ENCODE measurements at places on chromosomes 1 and 21.

DNA sequence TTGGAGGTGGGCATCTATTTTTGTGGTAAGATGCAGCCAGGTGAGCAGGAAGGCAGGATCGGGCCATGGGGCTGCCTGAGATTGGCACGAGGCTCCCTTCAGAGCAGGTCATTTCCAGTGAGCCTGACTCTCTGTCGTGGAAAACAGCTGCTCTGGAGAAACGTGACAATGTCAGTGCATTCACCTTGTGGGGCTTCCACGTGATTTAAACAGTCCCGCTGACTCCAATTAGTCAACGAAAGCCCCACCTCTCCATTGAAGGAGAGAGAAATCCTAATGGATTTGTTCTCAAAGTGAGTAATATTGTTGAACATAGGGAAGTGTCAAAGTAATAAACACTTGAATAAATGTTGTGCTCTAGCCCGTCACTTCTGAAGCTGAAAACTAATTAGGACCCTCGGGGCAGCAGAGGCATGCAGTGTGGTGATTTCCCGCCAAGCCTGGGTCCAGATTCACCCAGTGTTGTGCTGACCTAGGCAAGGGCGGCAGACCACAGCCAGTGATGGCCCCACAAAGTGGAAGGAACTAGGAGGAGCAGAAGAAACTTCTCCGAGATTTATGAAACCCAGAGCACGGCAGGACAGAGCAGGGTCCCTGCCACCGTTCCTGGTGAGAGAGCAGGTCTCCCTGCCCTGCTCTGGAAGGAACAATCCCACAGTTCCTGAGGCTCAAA, 172.5 kb upstream of the C1orf174 start:
- DNase-seq: no peak

GRCh38 chr1:195754874-195755273, 853.4 kb downstream of the KCNT2 start:
- DNase-seq: no peak

GRCh38 chr1:205775015-205775716, at the start of gene RAB29:
Gene RAB29, minus strand, starts transcription at chr1:205775482. Its CDS starts 526 bp downstream, at chr1:205774956.
- peak; percentile 91 for DNase-seq

DNA sequence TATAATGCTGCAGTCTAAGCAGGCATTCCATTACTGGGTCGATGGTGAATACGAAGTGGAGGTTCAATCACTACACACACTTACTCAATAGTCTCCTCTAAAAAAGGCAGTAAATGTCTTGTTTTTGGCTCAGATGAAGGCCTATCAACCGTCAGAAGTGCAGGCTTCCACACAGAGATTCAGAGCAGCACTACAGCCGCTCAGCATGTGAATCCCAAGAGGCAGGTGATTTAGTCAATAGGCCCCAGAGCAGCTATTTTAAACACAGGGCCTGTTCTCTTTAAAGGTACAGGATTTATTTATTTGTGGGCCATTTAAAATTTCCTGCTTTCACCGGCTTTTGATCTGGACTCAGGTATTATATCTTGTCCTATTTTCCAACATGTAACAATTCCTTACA, 293.7 kb downstream of the RGS7 start:
- DNase-seq: no peak

GRCh38 chr1:65431111-65431705, 10.7 kb downstream of the LEPR start:
- DNase-seq: peak; percentile 45

- no peak for DNase-seq
These were observed 262.5 kb downstream of the HLX start for GRCh38 chr1:221141606-221142285.

DNA sequence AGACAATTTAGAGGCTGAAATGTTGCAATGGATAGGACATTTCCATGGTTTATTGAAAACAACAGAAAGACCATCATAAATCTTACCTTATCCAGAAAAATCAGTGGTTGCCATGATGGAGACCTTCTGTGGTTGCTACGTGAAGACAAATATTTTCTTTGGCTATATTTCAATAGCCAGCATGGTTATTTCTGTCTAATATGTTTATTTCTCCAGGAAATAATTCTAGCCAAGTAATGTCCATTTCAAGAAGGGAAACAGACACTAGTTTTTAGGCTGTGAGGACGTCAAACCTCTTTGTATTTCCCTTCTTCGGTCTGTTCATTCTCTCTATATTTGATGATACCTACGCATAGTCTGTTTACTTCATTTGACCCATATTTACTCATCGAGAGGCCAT, 49.2 kb upstream of the NFASC start:
- no peak for DNase-seq

DNA sequence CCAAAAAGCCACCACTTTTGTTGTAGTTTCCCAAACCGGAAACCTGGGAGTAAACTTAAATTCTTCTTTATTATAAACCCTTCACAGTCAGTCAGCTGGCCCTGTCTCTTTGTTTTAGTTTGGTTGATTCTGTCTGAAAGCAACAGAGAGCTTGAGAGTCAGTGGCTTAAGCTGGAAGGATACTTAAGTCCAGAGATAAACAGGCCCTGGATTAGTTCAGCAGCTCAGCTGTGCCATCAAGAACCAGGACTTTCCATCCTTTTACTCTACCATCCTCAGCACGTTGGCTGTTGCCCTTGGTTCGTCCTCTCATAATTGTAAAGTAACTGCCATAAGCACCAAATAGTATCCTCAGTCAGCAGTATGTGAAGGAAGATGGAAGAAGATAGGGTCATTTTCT, 4.5 kb downstream of the DESI2 start:
- DNase-seq: no peak

GRCh38 chr1:21277180-21277579, 13.1 kb downstream of the ECE1 start:
- no peak for DNase-seq

DNA sequence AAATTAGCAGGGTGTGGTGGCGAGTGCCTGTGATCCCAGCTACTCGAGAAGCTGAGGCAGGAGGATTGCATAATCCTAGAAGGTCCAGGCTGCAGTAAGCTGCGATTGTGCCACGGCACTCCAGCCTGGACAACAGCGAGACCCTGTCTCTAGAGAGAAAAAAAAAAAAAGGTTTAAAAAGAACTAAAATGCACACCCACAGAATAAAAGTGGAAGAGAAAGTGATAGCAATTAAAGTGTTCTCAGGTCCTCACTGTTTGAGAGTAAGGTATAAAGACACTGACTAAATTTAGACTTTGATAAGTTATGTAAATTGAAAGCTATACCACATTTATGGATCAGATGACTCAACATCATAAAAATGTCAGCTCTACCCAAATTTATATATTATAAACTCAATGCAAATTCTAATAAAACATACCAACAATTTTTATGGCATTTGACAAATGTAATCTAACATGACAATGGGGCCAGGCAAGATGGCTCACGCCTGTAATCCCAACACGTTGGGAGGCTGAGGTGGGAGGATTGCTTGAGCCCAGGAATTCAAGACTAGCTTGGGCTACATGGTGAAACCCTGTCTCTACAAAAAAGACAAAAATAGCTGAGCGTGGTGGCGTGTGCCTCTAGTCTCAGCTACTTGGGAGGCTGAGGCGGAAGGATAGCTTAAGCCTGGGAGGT, 11.8 kb downstream of the ZBTB17 start:
- DNase-seq: no peak

- DNase-seq: no peak
These were observed 29.8 kb upstream of the A3GALT2 start for GRCh38 chr1:33350611-33351280.

DNA sequence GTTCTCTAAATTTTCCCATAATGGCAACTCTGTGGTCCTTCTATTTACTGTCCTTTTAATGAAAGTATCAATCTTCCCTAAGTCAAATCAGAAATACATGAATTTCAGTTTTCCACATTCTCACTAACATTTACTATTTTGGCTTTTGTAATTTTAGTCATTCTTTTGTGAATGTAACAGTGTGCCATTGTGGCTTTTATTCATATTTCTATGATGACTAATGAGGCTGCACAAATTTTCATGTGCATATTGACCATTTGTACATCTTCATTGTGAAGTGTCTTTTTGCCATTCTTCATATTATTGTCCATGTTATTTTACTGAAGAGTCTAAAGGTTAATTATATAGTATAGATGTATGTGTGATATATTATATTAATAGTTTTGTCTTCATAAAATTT, 431.0 kb upstream of the BRINP3 start:
- DNase-seq: no peak

- no peak for DNase-seq
These were observed 194.6 kb downstream of the ST6GALNAC3 start for GRCh38 chr1:76269155-76269554.

GRCh38 chr21:45139473-45139872, 65.1 kb downstream of the ADARB1 start:
- no peak for DNase-seq

DNA sequence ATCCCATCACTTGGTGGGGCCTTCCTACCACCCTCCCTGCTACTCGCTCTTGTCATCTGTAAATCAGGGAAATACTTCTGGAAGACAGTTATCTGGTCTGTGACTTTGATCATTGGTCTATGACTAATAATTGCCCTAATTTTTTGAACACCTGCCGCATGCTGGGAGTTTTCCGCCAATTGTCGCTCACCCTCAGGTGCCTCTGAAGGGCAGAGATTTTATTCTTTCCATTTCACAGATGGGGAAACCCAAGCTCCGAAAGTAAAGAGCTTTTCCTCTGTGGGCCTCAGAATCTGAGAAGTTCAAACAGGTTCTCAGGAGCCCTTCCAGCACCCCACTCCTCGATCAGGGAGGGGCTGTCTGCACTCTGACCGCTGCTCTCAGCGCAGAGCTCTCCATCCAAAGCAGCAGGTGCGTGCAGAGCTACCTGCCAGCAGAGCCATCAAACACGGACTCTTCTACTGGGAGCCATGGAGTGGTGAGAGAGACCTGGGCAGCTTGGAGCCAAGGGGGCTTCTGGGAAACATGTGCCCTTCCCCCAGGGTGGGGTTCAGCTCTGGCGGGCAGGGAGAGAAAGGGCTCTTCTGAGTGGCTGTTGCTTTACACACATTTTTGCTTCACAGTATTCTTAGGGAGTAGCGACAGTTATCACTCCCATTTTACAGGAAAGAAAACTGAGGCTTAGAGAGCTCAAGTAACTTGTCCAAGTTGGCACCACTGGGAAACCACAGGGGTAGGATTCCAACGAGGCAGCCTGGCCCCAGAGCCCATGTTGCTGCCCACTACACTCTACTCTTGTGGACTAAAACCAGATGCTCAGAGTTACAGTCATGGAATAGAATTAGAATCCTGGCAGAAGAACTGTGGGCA, 5.8 kb upstream of the RUNX3 start:
- DNase-seq: no peak

DNA sequence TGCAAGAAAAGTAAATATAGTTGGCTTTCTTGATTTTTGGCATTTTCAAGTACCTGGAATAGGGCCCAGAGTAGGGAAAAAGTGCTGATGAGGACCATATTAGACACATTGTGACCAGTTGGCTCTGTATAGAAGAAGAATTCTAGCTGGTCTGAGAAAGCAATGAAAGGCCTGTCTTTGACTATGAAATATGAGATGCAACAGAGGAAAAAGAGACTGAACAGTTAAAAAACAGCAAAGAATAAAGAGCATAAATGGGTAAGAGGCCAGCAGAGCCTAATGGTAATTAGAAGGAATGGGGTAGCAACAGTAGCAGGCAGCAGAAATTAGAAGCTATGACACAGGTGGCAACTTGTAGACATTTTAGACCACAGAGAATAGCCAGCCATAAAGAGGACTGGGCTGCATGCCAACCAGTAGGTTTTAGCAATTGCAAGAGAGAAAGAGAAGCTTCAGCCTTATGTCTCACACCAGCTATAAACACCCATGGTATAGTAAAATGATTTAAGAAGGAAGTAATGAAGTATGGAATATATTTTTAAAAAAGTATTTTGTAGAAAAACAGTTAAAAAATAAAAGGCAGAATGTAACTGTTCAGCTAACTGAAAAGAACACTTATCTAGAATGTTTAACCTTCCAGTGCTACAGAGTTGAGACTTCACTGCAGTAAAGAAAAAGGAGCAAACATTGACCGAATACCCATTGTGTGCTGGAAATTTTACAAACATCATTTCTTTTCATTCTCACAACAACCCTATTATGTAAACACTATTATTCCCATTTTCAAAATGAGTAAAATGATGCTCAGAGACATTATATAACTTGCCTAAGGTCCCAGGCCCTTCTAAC, 114.1 kb downstream of the LHX4 start:
- no peak for DNase-seq

DNA sequence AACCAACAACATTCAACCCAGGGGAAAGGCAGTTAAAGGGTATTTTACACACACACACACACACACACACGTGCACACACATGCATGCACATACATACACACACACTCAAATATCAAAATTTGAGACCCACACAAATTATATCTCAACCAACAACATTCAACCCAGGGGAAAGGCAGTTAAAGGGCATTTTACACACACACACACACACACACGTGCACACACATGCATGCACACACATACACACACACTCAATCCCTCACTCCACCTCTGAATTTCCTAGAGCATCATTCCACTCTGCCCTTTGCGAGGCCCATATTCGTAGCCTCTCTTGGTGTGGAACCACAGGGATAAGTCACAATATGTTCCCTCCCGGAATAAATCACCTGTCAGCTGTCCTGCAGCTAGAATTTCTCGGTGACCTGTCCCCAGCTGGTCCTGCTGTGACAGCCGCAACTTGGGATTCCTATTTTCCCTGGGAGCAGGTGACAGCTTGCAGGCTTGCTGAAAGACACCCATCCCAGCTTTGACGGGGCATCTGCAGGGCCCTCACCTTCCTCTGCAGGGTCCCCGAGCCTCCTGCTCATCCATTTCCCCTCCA, 122.7 kb downstream of the PSMG1 start:
- no peak for DNase-seq

DNA sequence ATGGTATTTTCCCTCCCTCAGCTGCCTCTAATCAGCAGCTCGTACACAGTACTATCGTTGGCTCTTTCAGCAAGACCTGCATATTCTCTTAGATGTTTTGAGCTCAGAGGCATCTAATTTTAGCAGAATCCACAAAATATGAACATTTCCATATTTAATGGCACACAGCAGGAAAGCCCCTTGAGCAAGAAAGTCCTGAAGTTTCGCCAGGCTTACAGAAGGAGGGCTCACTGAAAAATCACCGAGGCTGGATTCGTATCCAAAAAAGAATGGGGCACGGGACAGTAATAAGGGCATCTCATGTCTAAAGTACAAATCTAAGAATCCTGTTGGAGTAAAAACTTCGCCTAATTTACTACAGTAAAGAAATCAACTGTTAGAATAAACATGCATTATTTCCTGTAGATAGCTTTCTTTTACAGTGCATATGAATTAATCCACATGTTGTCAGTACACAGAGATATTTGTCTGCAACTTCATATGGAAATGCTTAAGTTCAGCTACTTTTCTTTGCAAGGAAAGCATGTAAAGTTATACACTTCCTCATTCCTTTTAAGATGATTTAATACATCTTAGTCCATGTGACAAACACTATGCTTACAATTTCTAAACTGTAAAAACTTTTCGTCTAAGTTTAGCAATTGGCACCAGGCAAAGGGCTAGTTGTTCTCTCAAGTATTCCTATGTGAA, 1205.3 kb upstream of the ADGRL4 start:
- DNase-seq: no peak

- DNase-seq: no peak
These were observed 51.2 kb downstream of the EYA3 start for GRCh38 chr1:28037206-28037605.

GRCh38 chr1:67134695-67135094, at the start of gene C1orf141:
Gene C1orf141, minus strand, starts transcription at chr1:67134970. Its CDS starts 7,730 bp downstream, at chr1:67127240.
- no peak for DNase-seq
